ENCODE measurements at places on chromosomes 7 and 10.

DNA sequence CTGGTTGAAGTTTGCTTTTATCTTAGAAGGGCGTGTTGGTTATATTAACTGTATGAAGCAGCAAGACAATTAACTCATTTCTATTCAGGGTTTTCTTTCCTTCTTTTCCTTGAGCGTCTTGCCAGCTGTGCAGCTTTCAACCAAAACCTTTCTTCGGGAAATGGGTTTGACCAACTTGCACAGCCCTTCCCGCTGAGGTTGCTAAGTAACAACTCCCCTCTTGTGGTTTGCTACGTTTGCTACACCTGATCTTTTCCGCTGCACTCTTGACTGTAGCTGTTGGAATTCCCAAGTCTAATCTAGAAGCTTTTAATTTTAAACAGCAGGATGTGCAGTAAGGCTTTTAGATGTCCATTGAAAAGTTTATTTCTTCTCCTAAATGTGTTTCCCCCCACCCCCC lies 116.9 kb downstream of the CDCA7L start:
- DNase-seq = no peak

DNA sequence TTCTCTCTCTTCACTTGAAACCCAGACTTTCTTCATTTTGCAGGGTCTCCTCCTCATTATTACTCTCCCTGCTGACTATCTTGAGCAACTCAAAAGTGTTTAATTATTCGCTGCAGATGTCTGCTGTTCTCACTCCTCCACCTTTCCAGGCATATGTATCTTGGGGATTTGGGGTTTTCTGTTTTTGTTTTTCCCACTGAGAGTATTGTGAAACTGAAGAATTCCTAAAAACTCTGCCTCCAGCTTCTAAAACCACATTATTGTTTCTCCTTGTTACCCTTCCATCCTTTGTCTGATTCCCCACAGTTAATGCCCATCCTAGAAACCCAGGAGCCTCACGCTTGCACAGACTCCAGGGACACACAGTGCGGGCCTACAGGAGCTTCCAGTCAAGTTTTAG lies 51.3 kb downstream of the WNT2 start:
- no peak for DNase-seq

DNA sequence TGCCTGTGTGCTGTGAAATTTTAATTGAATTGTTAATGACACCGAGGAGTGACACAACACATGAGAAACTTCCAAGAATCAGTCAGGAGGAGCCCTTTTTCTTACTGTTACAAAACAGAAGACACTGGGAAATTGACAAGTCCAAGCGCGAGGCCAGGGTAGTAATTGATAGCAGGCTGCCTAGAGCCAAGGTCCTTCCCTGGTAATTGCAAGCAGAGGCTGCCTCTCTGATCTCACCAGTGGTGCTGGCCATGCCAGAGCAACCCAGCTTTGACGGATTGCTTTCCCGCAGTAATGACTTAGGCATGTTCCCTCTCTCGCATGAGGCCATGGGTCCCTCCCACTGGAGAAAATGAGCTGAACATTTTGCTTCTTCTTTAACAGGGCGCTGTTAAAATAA lies 111.5 kb downstream of the LRMDA start:
- no peak for DNase-seq

GRCh38 chr10:131980761-131981428 lies 828 bp downstream of the BNIP3 start:
- DNase-seq = no peak

DNA sequence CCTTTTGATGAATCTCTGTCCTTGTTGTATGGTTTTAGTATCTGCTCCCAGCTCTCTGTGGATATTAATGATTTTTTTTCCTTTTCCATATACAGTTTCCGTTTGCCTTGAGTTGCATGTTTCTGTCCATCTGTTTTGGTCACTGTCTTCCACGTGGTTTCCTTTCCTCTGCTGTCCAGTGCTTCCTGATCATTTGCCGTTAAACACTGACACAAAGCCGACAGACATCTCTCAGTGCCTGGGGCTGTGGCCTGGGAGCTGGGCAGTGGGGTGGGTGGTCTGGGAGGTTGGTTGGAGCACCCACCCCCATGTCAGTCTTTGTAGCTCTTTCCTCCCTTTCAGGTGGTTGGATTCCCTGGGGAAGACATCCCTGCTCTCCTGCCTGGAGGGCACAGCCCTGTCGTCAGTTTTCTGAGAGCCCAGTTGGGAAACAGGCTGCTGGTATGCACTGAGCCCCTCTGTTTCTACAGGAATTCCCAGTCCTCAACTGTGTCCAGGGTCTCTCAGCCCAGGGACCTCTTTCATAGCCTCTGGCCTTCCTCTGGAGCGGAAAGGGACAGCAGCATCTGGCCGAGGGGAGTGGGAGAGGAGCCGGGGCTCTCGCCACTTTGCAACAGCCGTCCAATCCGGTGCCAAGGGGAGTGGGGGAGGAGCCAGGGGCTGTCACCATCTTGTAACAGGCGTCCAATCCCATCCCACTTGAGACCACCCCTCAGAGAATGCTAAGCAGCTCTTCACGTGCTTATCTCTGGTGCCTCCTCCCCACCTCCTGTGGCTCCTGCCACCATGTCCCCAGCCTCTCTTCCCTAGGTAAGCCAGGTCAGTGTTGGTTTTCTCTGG lies 26.7 kb upstream of the MKI67 start:
- no peak for DNase-seq

DNA sequence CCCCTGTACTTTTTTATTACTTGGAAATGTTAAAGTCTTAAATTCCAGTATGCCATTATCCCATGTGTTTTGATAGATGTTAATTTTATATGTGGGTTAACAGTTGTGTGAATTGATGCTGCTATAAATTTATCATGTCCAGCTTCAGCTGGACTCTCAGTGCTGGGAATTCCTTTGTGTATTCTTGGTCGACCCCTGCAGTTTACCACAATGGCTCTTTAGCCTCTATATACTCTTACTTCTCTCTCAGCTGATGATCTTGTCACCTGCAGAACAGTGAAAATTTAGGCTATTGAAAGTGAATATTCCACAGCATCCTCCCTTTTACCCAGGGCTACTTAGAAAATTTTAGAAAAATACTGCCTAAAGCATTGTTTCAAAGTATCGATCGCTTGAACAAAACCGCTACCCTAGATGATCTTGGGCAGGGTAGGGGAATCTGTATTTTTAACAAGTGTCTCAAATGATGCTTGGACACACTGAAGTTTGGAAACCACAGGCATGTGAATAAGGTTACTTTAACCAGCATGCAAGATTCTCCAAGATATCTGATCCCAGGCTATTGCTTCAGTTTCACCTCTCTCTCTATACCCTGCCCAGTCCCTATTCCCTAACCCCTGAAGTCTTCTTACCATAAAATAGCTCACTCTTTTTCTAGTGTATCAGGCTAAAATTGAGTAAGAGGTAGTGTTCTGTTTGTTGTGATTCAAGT lies 25.4 kb downstream of the LCOR start:
- no peak for DNase-seq

DNA sequence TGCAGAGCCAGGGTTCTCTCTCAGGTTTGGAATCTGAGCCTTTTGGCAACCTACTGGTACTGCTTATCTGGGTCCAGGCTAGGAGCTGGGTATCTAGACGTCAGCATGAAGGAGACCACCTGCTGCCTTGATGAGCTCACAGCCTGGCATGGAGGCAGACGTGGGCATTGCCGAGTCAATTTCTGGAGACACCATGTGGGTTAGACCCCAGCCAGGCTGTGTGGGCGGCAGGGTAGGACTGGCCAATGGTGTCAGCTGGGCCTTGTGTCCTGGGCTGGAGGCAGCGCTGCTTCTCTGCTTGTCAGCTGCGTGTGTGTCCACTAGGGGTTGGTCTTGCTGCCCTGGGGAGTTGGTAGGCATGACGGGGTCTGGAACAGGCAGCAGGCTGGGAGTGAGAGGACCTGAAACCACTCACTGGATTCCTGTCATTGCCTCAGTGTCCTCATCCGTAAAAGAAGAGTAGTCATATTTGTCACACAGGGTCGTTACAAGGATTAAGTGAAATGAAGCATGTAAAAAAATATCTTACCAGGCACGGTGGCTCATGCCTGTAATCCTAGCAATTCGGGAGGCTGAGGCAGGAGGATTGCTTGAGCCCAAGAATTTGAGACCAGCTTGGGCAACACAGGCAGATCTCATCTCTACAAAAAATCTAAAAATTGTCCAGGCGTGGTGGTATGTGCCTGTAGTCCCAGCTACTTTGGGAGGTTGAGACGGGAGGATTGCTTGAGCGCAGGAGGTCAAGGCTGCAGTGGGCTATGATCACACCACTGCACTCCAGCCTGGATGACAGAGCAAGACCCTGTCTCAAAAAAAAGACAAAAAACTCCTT lies 31.7 kb upstream of the ANKRD2 start:
- no peak for DNase-seq

- DNase-seq = no peak
Observed at GRCh38 chr7:129308047-129308446, 83.2 kb downstream of the AHCYL2 start.

DNA sequence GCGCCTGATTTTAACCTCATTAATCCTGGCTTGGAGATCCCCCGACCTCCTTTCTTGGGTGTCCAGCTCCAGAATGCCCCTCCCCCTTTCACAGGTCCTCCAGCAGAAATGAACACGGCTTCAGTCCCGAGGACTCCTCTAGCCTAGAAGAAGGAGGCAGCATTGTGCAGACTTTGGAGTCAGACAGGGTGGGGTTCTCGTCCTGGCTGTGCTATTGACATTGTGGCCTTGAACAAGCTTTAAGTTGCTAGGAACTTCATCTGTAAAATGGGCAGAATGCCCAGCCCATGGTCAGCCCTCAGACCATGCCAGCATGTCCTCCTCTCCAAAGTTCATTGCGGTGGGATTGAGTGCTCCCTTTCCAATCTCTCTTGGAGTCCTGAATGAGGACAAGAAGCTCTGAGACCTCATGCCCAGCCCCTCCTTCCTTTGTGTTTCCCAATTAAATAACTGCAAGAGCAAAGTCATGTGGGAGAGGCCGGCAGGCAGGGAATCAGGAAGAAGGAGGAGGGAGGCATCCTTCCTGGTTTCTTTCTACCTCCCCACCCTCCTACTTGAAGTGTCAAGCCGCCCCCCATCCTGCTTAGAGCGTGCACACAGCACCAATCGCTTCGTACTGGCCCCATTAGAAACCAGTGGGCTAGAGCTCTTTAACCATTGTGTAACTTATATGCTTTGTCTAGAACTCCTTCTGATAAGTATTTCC lies 86.4 kb downstream of the RBM20 start:
- DNase-seq = no peak

DNA sequence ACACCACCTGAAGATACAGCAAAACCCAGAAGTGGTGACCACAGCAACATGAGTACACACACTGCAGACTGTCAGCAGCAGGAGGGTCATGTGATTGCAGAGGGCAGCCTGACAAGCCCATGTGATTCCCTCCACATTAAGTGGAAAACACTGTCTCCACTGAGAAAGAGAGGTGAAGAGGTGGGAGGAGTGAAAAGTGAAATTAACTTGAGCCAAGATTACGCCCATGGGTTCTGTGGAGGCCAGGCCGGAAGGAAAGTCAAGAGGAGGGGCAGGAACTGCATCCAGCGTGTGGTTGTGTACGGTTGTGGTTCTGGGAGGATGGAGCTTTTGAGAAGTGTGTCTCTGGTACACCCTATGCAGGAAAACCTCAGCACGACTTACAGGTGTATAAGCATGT lies 138.5 kb downstream of the PLXNA4 start:
- no peak for DNase-seq

DNA sequence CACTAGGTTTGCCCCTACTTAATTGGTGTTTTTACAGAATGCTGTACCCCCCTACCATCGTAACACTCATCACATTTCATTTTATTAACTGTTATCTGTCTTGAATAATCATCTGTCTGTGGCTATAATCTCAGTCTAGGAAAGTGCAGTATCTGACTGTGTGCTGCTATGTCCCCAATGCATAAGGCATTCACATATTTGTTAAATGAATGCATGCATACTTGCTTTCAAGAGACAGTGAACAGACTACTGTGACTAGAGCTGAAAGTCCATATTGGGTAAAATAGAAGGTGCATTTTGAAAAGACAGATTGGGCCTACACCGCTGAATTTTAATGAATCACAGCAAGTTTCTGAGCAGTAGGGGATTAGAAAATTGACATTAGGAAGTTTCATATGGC lies 112.3 kb downstream of the ARHGAP12 start:
- no peak for DNase-seq

DNA sequence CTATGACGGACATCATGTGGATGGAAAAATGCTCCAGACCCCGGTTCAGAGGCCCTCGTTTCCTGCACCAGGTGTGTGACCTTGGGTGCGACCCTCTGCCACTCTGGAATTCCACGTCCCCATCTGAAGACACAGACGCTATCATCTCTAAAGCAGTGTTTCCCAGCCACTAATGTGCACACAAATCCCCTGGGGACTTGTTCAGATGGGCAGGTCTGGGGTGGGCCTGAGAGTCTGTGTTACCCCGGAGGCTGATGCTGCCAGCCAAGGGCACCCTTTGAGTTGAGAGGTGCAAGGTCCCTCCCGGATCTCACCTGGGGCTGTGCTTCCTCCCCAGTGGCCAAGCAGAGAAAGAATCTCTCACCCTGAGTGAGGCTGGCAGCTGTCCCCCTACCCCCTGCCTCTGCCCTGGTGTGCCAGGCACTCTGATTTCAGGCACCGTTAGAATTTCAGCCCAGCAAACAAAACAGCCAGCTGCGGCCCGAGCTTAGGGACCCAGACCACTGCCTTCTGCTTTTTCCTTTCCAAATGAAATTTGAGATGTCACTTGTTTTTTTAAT lies 90.0 kb downstream of the SLIT1 start:
- no peak for DNase-seq

DNA sequence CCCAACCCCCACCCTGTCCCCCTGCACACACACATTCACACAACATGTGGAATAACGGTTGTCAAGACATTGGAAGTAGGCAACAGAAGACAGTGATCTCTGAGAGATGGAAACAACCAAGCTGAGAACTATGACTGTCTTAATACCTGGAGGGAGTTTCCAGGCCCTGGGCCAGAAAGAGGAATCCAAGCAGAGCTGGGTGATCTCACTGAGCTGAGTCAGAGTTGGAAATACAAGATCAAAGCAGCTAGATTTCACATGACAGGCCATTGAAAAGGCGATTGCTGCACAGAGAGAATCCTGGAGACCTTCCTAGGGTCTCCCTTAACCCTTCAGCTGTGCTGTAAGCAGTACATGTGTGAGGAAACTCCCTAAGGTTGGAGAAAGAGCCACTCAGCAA lies 165.8 kb upstream of the PRSS1 start:
- DNase-seq = no peak

GRCh38 chr10:116490028-116490662 lies 55.6 kb upstream of the PNLIP start:
- DNase-seq = no peak

GRCh38 chr10:7484456-7485243 lies 73.8 kb upstream of the SFMBT2 start:
- DNase-seq = no peak

- DNase-seq = no peak
Observed at GRCh38 chr7:404812-405488, 114.7 kb downstream of the PDGFA start.

GRCh38 chr10:118163217-118163616 lies 116.5 kb upstream of the RAB11FIP2 start:
- DNase-seq = no peak

GRCh38 chr7:38163671-38164070 lies 14.4 kb upstream of the STARD3NL start:
- no peak for DNase-seq

GRCh38 chr10:64863836-64864235 lies 1342.6 kb downstream of the REEP3 start:
- DNase-seq = no peak

- DNase-seq = no peak
Observed at GRCh38 chr7:45646996-45647825, 73.0 kb downstream of the ADCY1 start.

GRCh38 chr10:126225672-126226008 lies 162.6 kb downstream of the ADAM12 start:
- no peak for DNase-seq

- DNase-seq = no peak
Observed at GRCh38 chr7:24017519-24017918, 266.5 kb upstream of the NPY start.
